Activated CD4-positive, alpha-beta T cell treated with anti-CD3 and anti-CD28 coated beads for 36 hours (primary cell): ENCODE measurements at places on chromosomes 11 and 22. TPM values are rescaled to one million over a fixed set of nuclear protein-coding genes. Genes with fewer than 3 reads are reported as not detected.
A peak's percentile ranks its signal among the peaks of the same experiment; 100 is the strongest.

GRCh38 chr22:46042786-46043185 is 65.8 kb upstream of the WNT7B start:
- peak; percentile 2 for DNase-seq

- peak; percentile 60 for DNase-seq
Measured at GRCh38 chr11:64868904-64869570, 9.4 kb downstream of the EHD1 start.

GRCh38 chr22:17117400-17117799 is 3.8 kb downstream of the TMEM121B start:
- DNase-seq, result no peak

DNA sequence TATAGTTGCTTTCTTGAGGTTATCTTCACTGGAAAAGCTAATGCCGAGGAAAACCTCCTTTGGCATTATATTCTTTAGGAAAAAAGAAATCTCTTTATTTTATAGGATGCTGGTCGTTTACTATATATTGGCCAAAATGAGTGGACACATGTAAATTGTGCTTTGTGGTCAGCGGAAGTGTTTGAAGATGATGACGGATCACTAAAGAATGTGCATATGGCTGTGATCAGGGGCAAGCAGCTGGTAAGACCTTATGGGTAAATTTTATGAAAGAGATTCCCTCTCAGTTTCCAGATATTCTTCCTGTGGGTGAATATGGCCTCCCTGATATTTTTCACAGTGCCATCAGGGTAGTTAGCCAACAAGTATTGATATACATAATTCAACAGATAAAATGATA is 29.4 kb upstream of the TTC36 start:
- no peak for DNase-seq

DNA sequence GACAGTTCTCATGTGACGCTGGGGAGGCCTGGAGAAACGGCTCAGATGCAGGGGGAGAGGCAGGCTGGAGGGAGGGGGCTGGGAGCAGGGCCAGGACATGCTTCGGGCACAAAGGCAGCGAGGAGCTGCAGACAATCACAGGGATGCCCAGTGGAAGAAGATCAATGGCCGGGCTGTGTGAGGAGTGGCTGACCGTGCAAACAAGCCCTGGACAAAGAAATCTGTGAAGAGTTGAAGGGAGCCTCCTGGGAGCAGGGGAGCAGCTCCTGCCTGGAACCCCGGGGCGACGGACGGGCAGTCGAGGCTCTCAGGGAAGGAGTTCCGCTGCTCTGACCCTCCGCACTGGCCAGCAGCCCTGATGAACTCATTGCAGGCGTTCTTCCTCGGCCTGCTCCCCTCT is 126.7 kb upstream of the B3GAT1 start:
- DNase-seq, result no peak

DNA sequence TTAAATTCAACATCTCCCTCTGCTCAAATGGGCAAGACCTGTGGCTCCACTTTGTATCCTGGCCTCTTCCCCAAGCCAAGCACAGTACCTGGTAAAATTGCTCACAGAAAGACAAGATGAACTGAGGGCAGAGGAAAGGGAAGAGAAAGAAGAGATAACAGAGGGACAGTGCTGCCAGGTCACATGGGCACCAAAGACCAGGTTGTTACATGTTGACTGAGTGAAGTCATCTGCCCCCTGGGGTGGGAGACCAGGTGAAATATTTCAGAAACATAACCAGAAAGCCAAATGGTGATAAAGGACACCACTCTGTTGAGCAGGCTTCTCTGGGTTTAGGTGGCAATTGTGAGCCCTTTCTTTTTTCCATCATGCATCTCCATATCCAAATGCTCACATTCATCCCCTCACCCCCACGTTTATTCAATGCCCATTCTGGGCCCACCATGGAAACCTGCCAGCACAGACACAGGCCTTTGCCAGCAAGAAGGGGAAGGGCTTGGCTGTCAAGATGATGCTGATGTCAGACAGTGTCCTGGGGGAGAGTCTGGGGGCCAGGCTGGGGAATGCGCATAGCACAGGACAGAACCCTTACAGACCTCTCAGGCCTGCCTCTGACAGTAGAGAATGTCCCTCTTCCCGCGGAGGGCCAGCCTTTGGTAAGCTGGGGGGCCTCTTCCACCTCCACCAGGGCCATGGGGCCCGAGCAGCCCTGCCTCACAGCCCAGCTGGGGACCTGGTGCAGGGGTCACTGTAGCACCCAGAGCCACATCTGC is 51.6 kb downstream of the DGCR2 start:
- DNase-seq, result no peak

Gene TXNRD2
- total RNA-seq, result 24.1 TPM

Gene IGLL1
- total RNA-seq, result not detected

DNA sequence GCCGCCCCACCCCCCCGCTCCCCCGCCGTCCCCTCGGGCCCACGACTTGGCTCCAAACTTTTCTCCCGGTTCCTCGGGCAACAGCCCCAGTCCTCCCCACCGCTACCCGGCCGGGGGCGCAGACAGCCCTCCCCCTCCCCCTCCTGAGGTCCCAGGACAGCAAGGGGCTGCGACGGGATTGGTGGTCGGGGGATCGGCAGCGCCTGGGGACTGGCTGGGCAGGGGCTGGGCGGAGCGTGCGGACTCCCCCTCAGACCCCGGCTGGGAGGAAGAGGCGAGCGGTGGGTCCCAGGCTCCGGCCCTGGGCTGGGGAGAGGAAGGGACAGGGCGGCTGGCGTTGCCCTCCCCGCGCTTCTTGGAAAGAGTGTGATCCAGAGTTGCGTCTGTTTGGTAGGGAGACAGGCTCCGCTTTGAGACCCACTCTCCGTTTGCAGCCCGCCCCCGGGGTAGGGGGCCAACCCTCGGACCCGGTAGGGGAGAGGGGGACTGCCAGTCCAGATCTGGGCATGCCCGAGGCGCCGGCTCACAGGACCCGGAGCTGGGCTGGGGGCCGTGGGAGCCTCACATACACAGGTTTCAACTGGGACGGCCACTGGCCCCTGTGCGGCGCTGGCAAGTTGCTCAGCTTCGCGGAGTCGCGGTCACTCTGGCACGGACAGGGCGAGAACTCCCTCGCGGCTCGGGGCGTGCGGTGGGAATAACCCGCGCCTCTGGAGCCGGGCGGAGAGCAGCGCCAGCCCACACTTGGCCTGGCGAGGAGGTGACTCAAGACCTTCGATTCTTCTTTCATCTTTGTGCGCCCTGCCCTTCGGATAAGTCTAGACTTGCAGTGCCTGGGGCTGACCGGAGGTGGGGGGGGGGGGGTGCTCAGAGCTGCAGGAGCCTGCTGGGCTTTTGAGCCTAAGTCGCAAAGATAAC is 999 bp downstream of the TSKU start:
- DNase-seq, result peak; percentile 29

Gene OR8G5
- total RNA-seq, result not detected

- peak; percentile 61 for DNase-seq
Measured at GRCh38 chr11:3056296-3057068, 741 bp downstream of the CARS1 start.

Gene HOATZ
- total RNA-seq, result not detected

DNA sequence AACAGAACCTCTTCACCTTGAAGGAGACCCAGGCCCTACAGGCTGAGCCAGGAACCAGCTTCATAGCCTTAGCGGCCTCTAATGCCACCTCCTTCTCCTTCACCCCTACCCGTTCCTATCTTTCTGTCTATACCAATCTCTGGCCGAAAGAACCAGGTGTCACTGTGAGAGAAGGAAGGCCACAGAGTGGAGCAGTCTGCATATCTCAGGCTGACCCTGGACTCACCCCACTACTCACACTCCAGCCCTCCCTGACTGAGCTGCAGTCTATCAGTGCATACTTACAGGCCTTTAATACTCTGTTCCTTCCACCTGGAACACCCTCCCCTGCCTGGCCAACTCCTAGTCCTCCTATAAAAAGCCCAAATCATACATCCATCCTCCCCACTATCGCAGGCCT is 32.7 kb downstream of the ARAP1 start:
- DNase-seq, result no peak

Gene DLG2
- total RNA-seq, result 2.1 TPM

Gene TRIM49B
- total RNA-seq, result not detected

DNA sequence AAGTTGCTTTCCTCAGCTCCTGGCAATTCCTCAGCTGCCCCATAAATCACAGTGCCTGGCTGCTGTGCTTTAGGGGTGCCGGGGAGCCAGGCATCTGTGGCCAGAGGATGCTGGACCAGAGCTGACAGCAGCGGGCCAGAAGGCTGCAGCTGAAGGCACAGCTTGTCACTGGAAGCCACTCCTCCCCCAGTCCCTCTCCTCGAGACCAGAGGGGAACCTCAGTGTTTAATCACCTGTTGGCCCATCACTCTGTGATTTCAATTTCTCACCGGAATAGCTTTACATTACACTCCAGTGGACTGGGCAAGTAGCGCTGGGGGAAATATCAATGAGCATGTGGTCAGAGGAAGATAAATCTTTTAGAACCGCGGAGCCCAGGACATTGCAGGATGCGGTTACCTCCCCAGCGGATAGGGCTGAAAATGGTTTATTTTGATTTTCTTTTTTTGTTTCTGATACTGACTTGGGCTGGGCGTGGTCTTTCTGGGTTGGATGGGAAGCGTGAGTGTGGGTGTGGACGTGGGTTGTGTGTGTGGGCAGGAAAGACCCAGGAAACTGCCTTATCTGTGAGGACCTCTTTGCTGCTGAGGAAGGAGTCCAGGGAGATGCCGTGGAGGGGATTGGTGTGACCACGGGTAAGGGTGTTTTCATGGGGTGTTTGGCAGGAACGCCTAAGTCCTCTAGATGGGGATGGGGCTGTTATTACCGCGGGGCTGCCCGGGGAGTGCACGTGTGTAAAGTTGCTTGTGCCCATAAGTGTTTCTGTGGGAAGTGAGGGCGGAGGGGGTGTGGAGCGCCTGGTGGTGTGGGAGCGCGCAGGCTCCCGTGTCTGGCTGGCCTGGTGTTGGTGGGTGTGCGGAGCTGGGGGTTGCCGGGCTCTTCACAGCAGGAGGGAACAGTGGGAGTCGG is 4.0 kb downstream of the DAGLA start:
- peak; percentile 36 for DNase-seq

Gene OR2AG2
- 0.14 TPM for total RNA-seq

Gene ART5
- 0.23 TPM for total RNA-seq

- DNase-seq, result no peak
Measured at GRCh38 chr22:28933321-28933720, 49.9 kb downstream of the ZNRF3 start.

DNA sequence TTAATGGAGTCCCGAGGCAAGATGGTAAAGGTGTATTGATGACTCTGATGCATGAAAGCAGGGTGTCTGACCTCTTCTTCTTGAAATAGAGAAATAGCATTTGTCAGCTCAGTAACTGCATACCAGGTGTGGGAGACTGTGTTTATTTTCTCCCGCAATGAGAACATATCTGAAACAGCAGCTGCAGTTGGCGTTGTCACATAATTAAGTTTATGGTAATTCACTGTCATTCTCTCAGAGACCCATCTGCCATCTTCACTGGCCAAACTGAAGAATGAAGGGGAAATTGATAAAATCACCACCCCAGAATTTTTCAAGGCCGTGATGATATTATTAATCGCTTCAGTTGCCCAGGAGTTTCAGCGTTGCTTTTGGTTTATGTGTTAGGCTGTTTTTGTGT is 20.1 kb upstream of the MCHR1 start:
- no peak for DNase-seq
